ENCODE measurements at places on chromosomes 4 and X.

GRCh38 chrX:154333837-154334271, 38.3 kb downstream of the TKTL1 start:
- DNase-seq, result no peak

- DNase-seq, result peak; percentile 25
Observed at GRCh38 chrX:71181558-71181909, 36.9 kb downstream of the NLGN3 start.

DNA sequence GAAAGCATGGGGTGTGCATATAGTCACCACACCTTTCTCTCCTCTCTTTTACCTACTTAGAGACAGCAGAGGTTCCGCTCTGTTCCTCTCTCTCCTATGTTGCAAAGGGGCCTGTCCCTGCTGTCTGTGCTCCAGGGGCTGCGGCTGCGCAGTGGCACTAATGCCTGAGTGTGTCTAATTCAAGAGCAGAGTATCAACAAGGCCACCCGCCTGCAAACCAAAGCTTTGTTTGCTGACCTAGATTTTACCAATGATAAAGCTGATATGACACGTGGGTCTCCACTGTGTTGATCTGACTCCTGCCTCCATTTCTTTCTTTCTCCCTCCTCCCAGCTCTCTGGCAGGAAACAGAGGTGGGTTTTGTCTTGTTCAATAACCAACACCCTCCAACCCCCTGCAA, 74.9 kb downstream of the NSG1 start:
- DNase-seq, result peak; percentile 38

GRCh38 chrX:137575596-137576255, 9.8 kb downstream of the ZIC3 start:
- DNase-seq, result no peak
